ENCODE measurements at places on chromosomes 12 and 14.

DNA sequence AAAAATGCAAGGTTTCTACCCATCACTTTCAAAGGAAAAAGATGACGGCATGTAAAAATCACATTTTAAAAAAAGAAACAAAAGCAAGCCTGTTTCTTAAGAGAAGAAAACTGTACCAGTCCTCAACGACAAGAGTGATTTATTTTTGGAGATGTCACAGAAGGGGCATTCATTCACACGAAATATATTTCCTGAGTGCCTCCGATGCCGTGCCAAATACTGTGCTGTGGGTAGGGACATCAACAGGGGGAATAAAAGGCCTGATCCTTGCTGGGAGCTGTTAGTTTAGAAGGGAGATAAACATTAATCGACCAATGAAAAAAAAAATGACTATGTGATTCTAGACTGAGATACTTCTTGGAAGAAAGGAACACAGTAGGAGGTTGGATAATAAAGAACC, 297.5 kb upstream of the SOX5 start:
- DNase-seq = no peak

DNA sequence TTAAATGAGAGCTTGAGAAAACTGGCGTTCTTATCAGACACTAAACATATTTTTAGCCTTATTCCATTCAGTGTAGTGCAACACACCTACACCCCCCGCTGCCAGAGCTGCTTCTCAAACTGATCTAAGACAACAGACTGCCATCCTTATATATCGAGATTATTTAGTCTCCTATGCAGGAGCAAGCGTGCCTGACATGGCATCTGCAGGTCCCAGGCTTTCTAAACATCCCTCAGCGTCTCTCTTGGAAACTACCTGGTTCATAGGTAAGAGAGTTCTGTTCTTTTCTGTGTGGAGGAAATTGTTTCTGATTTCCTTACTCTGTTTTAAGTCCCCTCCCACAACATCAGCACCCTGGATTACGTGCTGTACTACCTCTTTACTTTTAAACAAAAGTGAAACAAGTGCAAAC, 117.1 kb upstream of the PTPRB start:
- DNase-seq = no peak

- DNase-seq = no peak
These were observed 414.1 kb downstream of the NPAS3 start for GRCh38 chr14:33352821-33353220.

- DNase-seq = no peak
These were observed 170.6 kb downstream of the OTOGL start for GRCh38 chr12:80269803-80270552.

DNA sequence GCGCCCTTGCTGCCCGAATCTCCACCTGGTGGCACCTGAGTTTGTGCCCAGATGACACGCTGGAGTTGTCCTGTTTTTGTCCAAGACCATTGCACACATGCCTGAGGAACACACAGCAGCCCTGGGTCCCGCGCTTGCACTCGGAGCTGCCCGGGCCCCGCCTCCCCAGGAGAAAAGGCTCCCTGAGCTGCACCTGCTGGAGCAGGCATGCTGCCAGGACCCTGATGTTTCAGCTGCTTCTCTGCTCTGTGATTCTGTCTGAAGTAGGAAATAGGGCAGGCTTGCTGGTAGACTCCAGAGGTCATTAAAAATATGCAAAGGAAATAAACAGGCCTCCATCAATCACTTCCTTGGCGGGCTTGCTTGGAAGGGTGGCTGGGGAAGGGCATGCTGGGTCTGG, 271.6 kb downstream of the CACNA1C start:
- DNase-seq = no peak

DNA sequence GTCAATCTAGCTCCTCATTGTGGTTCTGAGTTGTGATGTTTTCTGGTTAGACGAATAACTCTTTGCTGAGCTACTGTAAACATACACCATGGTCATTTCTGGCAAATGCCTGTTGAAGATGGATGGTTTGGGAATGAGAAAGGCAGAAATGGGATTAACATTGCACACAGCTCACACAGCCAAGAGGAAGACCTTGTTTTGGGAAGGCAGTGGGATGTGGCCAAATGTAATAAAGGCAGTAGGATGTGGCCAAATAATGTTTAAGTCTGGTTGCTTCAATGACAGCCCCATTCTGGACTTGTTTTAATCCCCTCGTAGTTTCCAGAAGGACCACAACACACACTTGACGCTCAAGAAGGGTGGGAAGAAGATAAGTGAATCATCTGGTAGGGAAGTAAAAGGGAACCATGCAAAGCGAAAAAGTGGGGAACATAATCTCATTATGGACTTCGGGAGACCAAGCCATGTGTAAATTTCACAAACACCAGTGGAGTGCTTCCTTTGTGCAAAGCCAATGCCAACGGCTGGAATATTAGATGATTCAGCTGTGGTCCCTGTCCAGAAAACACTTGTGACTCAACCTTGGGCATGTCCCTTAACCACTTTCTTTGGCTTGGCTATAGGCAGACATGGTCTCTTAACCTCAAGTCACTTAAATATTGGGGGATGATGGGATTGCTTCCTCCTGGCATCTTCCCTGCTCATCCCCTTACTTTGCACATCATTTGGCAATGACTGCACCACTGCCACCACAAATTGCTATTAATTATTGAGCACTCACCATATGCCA, 284.4 kb upstream of the CRY1 start:
- DNase-seq = no peak

DNA sequence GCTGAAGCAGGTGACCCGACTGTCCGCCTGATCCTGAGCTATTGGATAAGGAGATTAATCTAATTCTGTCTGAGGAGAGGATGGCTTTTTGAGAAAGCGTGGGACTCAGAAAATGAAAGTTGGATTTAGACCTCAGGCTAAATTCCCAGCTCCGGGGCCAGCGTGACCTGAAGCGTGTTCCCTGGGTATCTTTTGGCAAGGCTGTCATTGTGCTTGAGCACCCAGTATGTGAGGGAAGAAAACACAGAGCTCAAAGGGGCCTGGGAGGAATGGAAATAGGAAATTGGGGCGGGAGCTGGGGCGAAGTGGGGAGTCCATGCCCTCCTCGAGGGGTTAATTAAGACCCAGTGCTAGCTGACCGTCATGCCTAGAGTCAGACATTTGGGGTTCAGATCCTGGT, 17.5 kb upstream of the CCDC63 start:
- no peak for DNase-seq

DNA sequence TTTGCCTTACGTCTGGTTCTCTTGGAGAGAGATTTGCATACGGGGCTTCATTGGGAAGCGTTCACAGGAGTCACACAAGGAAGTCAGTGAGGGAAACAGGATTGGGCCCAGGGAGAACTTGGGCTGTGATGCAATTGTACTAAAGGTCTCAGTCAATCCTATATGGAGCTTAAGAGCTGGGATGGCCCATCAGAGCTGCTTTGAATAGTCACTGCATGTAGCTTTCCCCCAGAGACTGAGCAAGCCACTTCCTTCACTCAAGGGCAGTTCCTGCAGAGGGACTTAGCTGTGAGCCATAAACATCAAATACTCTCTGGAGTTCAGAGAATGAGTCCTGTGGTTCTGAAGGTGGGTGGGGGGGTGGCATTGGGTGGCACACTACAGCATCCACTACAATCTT, 605.4 kb downstream of the MED13L start:
- DNase-seq = no peak

DNA sequence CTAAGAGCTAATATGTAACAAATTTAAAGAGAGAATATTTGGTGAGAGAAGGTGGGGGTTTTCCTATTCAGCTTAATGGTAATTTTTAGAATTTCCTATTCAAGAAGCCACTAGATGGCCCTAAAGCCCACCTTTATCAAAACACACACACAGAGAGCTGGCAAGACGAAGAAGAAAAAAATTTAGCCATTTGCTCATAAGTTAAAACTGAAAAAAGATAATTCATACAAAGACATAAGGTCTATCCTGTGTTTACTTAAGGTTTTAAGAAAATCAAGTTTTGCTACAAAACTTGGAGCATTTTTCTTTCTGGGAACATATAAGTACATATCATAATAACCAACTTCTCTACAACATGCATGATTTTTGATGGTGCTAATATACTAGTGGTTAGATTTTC, 46.8 kb upstream of the PCED1B start:
- DNase-seq = no peak

GRCh38 chr12:56477521-56478225, 9.3 kb downstream of the SPRYD4 start:
- DNase-seq = no peak

- DNase-seq = no peak
These were observed 27.8 kb downstream of the HIP1R start for GRCh38 chr12:122862872-122863701.

GRCh38 chr12:98149270-98149669, 366.1 kb upstream of the TMPO start:
- DNase-seq = no peak

DNA sequence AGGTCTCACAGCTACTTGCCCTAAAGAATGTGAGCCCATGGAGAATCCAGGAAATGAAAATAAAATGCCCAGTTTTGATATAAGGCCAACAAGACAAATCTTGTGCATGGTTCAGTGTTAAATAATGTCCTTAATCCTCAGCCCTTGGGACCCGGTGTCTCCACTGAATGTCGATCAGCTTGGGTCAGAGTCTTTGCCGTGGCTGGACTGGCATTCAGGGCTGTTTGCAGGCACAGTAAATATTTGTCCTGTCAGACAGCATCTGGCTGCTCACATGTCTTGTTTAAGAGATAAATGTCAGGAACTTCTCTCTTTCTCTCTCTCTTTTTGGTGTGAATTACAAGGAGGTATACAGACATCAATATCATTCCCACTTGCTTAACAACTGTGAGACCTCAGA, 452.5 kb downstream of the FUT8 start:
- DNase-seq = no peak

DNA sequence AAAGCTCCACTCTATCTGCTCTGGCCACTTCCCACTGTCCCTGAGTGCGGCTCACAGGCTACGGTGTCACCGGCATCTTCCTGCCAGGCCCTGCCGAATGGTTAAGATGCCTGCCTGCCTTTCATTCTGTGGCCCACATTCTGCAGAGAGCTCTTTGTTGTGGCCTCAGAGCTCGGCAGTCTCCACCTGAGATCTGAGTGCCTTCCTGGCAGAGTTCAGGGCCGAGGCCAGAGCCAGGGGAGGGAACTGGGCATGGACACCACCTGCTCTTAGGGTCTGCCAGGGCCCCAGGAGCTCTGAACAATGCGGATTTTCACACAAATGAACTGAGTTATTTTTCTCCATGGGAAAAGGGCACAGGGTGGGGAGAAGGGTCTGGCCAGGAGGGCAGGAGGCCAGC, 127.2 kb downstream of the RBM19 start:
- DNase-seq = no peak

DNA sequence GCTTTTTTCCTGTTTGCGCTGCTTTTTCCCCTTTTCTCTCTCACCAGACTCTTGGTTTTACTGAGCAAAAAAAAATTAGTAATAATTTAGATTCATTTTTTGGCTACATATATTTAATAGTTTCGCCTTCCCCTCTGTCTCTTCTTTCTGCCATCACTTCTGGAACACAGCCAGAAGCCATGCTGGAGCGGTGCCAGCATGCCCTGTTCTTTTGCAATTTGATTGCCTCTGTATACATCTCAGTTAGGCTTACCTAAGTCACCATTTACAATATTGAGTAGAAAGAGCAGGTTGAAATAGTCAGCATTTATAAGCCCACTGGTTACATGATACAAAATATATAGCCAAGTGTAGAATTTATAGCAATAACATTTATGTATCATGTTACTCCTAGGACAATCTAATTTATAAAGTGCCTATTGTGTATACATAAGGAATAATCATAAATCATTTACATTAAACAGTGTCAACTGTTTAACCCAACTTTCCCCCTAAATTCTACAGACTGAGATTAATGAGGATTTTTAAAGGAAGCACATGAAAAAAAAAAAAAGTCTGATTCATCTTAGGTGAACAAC, 413.8 kb upstream of the SOX5 start:
- no peak for DNase-seq

DNA sequence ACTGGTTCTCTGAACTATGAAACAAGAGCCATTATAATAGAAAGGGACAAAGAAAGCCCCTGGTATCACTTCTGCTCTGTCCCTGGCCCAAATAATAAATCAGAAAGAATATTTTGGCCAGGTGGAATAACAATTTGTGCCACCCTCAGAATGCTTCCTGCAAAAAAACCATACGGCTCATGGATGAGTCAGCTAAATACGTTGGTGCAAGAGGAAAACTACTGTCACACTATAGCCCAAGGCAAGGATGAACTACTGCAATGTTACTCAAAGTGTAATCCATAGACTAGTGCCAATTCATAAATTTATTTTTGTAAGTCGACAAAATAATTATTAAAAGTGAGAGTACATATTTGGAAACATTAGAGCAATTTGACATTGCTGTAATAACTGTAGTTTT, 68.2 kb downstream of the ANKS1B start:
- DNase-seq = no peak

- no peak for DNase-seq
These were observed 60.0 kb downstream of the GALNT9 start for GRCh38 chr12:132269271-132269968.

DNA sequence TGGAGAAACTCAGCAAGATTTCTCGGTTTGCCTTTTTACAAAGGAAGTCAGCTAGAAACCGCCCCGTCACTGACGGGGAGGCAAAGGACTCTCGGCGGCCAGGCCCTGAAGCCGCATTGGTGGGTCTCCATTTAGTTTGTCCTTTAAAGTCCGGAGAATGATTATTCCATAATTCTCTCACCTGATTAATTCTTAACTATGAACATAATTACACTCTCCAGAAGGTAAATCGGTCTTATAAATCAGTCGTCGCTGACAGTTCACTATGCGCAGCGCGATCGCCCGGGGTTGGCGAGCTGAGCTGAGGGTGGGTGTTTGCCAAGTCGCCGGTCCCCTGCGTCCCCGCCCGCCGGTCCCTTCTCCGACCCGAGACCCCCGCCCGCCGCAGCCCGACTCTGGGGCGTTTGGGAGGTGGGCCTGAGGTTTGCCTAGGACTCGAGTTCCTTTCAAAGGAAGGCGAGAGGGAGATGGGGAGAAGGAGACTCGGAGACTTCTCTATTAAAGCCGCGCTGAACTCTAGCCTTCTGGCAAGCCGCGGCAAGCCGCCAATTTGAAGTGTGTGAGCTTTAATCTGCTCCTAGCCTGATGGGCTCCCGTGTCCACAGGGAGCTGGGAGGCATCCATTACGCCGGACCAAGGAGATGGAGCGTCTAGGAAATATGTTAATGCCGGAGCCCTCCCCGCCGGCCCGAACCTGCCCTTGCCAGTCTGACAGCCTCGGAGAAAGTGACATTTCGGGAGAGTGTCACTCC, 392.9 kb downstream of the NOVA1 start:
- DNase-seq = no peak

GRCh38 chr12:110234755-110235154, 46.3 kb upstream of the ATP2A2 start:
- DNase-seq = no peak

GRCh38 chr12:20572451-20572850, 122.7 kb upstream of the SLCO1C1 start:
- no peak for DNase-seq

DNA sequence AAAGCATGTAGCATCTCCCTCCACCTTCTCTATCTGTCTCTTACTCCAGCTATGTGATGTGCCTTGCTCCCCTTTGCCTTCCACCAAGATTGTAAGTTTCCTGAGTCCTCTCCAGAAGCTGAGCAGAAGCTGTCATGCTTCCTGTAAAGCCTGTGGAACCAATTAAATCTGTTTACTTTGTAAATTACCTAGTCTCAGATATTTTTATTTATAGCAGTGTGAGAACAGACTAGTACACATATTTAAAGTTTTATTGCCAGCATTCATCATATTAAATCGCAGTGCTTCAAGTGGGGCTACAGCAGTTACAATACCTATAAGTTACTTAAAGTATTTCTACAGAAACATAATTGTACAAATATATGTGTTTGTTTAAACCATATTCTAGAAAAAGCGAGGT, 973.1 kb downstream of the SLC16A7 start:
- DNase-seq = no peak

GRCh38 chr14:91744068-91744480, 12.2 kb upstream of the CATSPERB start:
- DNase-seq = no peak
